ENCODE measurements at places on chromosomes 1 and 21. TPM values are rescaled to one million over a fixed set of nuclear protein-coding genes. Genes with fewer than 3 reads are reported as not detected.

The LCE1F gene
- not detected for polyA plus RNA-seq

The LCE6A gene
- polyA plus RNA-seq, result not detected

The RGS1 gene
- polyA plus RNA-seq, result 6.6 TPM

The OR14C36 gene
- polyA plus RNA-seq, result not detected

The RAB7B gene
- polyA plus RNA-seq, result 11.2 TPM

The PTGS2 gene
- 0.93 TPM for polyA plus RNA-seq

The LRRC38 gene
- 0.45 TPM for polyA plus RNA-seq

The MAB21L3 gene
- polyA plus RNA-seq, result 0.79 TPM

The PKNOX1 gene
- polyA plus RNA-seq, result 25.0 TPM
